Panc1 (cell line): ENCODE measurements at places on chromosomes 1 and 21.

DNA sequence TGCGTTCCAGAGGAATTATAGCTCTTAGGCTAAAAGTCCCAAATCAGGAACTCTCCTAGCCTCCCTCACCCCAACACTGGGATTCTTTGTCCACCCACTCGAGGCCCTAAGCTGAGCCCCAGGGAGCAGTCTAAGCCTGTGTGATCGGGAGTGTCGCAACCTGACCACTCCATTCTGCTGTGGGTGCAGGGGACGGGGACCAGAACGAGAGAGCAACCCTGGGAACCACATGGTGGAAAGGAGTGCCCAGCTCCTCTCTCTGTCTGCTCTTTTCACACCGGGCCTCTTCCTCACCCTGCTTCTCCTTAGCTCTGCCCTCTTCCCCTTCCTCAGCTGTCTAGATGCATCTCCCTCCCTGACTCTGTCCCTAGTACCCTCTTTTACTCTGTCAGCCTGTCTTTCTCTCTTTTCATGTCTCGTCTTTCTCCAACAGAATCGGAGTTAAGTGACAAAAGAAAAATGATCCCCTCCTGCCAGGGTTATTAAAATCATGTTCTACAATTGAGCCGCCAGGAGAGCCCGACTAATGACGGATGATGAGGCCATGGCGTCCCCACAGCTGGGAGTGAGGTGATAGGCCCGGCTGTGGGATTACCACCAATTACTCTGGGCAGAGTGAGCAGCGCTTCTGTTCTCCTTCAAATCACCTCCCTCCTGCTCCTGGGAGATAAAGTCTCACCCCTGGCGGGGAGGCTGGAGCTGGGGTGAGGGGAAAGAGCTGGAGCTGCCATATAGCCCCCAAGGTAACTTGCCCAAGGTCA is 34.5 kb upstream of the CSF3R start:
- DNase-seq: no peak

DNA sequence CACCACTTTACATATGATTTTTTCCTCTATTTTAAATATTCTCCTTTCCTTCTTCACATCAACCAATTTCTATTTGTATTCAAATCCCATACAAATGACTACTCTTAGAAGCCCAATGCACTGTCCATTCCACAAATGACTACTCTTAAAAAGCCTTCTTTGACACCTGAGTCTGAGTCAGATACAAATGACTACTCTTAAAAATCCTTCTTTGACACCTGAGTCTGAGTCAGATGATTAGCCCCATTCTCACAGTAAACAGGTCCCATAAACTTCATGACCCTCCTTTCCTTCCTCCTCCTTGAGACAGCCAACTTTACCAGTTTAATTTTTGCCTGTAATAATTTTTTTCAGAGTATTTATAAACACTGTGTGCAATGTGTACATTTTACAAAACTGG is 231.3 kb upstream of the USP25 start:
- DNase-seq: no peak

GRCh38 chr1:147721716-147722115 is 38.7 kb downstream of the GJA5 start:
- no peak for DNase-seq

- no peak for DNase-seq
These were observed 524 bp downstream of the COPA start for GRCh38 chr1:160342526-160342925.

DNA sequence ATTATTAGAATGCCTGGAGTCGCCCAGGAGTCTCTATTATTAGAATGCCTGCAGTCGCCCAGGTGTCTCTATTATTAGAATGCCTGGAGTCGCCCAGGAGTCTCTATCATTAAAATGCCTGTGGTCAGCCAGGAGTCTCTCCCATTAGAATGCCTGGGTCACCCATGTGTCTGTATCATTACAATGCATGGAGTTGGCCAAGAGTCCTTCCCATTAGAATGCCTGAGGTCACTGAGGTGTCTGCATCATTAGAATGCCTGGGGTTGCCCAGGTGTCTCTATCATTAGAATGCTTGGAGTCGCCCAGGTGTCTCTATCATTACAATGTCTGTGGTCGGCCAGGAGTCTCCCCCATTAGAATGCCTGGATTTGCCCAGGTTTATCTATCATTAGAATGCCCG is 66.9 kb downstream of the RNF187 start:
- DNase-seq: no peak

DNA sequence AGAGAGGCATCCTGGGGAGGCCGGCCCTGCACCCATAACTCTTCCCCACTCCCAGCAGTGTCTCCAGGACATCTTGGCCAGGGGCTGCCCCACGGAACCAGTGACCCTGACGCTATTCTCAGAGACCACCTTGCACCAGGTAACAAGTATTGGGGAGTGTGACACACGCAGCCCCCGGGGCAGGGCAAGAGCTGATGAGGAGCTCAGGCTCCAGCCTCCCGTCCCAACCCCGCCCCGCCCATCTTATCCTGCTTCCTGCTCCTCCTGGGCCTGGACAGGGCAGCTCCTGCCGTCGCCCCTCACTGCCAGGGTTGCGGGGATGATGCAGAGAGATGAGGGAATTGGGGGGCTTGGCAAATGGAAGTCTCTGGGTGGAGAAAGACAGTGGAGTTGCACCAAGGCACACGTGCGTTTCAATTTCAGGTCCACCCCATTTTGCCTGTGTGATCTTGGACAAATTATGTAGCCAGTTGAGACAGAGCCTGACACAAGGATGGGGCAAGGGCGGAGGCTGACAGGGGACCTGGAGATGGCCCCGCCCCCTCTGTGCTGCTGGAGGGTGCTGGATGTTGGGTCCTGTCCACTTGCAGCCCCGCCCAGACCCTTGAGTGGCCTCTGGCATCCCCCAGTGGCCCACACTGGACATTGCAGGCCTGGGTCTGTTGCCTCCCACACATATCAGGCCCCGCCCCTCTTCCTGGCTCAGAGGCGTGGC is 10.7 kb downstream of the CLCNKA start:
- peak; percentile 65 for DNase-seq
